GM19239 (cell line): ENCODE measurements at places on chromosomes 13 and 19.

DNA sequence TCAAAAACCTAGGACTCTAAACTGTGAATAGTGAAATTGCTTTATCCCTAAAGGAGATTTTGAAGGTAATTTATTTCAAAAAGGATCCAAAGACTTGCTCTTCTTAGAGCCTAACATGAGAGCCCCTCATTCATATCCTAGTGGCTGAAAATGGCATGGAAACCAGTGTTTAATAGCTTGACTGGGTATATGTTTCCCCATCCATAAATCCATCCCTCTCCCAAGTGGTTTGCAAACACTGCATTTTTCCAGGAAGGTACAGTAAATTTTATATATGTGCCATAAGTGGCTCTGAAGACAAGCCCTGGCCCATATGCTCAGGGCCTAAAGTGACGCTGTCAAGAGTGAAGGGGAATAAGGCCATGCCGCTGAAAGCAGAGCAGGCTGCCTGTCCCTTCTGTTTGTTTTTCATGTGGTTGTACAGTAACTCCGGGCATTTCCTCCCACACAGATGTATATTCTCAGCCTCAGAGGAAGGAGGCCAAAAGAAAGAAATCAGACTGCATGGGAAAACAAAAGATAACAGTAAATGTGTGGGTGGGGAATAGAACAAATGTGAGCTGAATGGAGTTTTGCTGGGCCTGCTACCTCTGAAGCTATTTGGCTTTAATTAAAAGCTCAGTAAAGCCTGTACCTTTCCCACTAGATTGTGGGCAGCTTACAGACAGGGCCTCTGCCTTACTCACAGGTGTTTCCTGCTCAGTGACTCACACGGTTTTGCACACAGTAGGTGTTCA is 181.9 kb downstream of the PCDH9 start:
- no peak for DNase-seq

DNA sequence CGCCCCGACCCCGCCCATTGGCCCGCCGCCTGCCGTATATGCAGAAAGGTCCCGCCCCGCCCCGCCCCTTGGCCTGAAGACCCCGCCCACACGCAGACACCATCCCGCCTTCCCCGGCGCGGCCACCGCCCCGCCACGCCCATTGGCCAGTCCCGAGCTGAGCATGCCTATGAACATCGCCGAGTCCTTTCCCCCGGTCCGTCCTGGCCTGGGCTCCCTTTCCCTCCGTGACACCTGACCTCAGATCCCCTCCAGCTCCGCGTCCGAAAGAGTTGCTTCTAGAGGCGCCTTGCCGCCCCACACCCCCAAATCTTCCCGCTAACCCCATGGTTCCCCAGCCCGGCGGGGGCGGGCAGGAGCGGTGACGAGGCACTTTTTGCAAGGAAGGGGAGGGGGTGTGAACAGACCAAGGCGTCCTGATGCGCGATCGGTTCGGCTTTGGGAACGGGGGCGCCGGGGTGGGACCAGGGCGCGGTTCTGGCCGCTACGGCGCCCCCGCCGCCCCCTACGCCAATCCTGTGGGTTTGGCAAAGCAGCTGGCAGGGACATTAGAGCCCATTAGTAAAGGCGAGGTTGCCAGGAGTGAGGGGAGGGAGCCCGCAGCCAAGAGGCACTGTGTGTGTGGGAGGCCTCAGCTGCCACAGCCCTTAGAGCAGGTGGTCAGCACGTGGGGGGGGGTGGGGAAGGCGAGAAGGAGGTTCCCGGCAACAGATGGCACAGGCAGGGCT is 406 bp upstream of the NUMBL start:
- DNase-seq: peak; percentile 98

GRCh38 chr13:75661443-75661842 is 25.3 kb downstream of the LMO7 start:
- DNase-seq: no peak

DNA sequence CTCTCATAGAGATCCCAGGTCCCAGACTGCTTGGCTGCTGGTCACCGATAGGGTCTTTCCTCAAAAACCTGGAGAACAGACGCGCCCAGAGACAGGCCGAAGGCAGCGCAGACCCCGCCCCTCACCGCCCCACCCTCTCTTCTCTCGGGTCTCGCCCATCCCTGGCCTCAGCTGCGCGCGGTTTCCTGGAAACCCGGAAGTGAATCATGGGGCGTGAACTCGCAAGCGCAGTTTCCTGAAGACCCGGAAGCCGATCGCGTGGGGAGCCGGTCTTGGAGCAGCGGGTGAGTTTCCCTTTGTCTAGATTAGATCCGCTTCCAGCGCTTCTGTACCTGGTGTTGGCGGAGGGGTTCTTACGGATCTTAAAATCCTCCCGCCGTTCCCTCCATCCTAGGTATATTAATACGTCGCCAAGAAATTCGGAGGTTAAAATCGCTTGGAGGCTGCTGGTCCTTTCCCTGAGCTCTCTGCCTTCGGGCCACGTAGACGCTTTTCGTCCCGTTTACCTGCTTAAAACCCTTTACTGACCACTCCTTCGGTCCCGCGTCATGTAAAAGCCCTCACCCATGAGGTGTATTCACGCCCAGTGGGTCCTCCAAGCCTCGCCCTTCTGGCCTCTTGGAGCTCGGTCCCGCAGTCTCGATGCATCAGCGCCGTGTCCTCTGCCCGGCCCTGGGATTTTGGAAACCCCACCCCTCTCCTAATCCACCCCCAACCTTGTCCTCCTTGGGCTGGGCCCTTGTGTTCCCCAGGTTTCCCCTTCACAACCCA is at the start of gene ZNF578:
ZNF578 (plus strand) TSS at position 230 of the 771 bp plus-strand sequence. CDS start 48,293 bp downstream, outside the sequence.
- peak; percentile 16 for DNase-seq

- no peak for DNase-seq
Observed at GRCh38 chr19:54178581-54179261, 5.8 kb upstream of the TMC4 start.

DNA sequence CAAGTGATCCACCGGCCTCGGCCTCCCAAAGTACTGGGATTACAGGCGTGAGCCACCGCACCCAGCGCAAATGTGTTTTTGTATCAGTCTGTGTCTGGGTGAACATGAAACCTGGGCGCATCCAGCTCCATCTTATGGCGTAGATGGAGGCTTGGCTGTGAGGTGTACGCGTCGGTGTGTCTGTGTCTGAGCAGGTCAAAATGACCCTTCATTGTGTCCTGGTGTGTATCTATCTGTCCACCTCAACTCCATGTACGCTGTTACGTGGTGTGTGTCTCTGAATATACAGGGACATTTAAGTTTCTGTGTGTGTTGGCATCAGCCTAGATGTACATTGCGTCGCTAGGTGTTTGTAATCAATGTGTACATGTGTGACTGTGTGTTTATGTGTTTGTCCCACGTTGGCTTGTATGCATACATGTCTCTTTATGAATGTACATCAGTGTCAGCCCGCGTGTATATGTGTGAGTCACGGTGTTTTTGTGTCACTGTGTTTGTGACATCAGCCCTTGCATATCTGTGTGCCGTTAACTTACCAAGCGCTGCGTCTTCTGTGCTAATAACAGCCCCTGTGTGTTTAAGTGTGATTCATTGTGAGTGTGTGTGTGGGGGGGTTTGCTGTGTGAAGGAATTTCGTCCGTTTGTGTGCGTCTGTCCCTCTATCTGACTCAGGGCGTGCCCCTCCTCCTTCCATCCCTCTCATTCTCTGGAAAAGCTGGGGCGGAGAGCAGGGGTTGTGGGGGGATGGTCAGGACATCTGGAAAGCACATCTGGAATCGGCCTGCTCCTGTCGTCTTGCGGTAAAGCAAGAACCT is 6.4 kb downstream of the AXL start:
- no peak for DNase-seq

DNA sequence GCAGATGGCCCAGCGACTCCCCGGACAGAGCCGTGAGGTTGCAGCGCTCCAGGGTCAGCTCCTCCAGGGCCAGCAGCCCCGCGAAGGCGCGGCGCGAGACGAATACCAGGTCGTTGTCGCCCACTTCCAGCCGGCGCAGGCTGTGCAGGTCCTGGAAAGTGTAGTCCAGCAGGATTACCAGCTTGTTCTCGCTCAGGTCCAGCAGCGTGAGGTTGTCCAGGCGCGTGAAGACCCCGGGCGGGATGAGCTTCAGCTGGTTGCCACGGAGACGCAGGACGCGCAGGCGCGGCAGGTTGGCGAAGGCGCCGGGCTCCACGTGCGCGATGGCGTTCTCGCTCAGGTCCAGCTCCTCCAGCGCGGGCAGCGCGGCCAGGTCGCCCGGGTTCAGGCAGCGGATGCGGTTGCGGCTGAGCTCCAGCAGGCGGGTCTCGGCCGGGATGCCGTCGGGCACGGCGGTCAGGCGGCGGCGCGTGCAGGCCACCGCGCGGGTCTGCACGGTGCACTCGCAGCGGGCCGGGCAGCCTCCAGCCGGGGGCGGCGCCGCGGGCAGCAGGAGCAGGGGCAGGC is 9.3 kb upstream of the PEAK3 start:
- DNase-seq: no peak

GRCh38 chr19:42042455-42043170 is 27.4 kb downstream of the GRIK5 start:
- DNase-seq: no peak

GRCh38 chr13:20993211-20993610 is 68.2 kb downstream of the LATS2 start:
- DNase-seq: no peak

DNA sequence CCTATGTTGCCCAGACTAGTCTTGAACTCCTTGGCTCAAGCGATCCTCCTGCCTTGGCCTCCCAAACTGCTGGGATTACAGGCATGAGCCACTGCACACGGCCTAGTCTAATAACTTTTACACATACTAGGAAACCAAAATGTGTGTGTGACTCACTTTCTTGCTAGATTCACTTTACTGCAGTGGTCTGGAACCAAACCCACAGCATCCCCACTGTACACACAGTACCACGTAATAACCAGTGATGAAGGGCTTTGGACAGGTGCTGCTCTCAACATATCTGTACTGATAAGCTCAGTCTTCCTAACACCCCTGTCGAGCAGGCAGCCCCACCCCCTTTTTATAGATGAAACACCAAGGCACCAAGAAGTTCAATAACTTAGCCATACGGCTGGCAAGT is 5.1 kb downstream of the DNMT1 start:
- no peak for DNase-seq

GRCh38 chr13:66748712-66749111 is 481.4 kb downstream of the PCDH9 start:
- DNase-seq: no peak

DNA sequence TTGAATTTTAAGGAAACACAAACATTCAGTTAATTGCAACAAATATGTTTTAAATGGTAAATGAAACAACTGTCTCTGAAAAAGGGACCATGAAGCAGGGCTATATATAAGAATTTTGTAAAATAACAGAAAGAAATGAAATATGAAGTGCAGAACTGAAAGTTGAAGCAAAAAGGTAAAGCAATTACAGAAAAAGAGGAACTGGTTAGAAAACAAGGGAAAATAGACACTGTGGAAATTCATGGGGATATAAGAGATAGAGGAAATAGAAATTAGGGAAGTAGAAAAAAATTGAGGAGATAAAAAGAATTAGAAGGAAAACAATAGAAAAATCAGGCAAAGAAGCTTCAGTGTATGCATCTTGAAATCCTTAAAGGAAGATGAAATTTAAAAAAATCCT is 40.0 kb upstream of the TDRD3 start:
- no peak for DNase-seq

- no peak for DNase-seq
Observed at GRCh38 chr19:3977242-3978143, 6.6 kb upstream of the DAPK3 start.

DNA sequence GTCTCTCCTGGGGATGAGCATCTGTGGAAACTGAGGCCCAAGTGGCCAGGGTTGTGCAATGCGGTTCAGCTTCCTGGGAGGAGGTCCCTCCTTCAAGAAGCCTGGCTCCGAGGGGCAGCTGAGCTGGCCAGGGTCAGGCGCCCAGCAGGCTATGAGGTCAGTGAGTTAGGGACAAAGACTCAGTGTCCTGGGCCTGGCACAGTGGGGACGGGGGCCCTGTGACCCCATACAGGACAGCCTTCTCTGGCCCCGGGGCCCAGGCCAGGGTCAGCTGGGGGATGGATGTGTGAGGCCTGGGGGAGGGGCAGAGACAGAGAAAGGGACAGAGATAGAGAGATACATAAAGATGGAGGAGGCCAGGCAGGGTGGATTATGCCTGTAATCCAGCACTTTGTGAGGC is 3.0 kb upstream of the IL12RB1 start:
- DNase-seq: no peak

DNA sequence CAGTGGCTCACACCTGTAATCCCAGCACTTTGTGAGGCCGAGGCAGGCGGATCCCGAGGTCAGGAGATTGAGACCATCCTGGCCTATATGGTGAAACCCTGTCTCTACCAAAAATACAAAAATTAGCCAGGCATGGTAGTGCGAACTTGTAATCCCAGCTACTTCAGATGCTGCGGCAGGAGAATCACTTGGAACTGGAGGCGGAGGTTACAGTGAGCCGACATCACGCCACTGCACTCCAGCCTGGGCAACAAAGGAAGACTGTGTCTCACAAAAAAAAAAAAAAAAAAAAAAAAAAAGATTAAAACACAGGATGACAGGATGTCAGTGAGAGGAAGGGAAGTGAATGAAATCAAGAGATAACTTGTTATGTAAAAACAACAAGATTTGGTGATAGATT is 1158.5 kb downstream of the PCDH9 start:
- no peak for DNase-seq

GRCh38 chr13:113939129-113939943 is 34.5 kb downstream of the C13orf46 start:
- DNase-seq: no peak

DNA sequence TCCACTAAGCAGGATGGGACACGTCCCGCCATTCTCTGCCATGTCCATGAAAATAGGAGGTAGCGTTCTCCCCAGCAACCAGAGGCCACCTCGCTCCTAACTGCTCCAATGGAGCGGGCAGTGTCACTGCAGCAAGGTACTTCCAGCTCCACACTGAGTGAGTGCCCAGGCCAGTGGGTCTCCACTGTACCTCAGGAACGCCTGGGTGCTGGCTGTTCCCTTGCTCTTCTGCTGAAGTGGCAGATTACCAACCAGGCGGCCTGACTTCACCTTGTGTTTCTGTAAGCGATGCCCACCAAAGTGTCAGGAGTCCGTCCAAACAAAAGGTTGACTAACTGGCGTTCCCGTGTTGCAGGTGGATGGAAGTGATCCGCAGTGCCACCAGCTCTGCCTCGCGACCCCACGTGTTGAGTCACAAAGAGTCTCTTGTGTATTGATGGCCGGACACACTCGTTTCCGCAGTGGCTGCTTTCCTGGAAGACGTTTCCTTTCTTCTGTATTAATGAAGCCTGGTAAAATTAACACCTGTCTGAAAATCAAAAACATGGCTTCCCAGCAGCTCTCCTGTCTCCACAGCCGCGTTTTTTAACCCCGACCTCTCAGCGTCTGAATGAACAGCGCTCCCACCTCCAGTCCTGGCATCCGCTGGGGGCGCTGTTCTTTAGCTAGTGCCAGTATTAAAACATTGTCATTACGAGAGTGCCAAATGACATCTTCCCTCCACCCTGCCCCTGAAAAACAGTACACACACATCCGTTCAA is 128.8 kb downstream of the STK24 start:
- no peak for DNase-seq

DNA sequence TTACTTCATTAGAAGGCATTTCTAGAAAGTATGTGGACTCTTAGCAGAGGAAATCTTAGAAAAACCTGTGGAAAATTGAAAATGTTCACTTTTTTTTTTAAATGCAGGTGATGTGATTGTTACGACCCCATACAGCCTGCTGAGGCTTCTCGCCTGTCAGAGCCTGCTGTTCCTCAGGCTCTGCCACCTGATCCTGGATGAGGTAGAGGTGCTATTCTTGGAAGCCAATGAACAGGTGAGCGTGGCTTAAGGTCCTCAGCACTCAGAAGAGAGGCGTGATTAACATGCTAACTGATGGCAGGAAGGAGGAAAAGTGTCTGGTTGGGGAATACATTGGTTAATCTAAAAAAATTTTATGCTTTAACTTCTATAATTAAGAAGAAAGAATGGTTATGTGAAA is 71.4 kb downstream of the SLC7A9 start:
- DNase-seq: no peak

GRCh38 chr13:44146138-44146537 is 227.5 kb upstream of the SERP2 start:
- DNase-seq: no peak

- no peak for DNase-seq
Observed at GRCh38 chr19:39937094-39937720, 2.8 kb upstream of the FCGBP start.
